NCI-H2081 (cell line): ENCODE measurements at places on chromosomes 3 and 15.

DNA sequence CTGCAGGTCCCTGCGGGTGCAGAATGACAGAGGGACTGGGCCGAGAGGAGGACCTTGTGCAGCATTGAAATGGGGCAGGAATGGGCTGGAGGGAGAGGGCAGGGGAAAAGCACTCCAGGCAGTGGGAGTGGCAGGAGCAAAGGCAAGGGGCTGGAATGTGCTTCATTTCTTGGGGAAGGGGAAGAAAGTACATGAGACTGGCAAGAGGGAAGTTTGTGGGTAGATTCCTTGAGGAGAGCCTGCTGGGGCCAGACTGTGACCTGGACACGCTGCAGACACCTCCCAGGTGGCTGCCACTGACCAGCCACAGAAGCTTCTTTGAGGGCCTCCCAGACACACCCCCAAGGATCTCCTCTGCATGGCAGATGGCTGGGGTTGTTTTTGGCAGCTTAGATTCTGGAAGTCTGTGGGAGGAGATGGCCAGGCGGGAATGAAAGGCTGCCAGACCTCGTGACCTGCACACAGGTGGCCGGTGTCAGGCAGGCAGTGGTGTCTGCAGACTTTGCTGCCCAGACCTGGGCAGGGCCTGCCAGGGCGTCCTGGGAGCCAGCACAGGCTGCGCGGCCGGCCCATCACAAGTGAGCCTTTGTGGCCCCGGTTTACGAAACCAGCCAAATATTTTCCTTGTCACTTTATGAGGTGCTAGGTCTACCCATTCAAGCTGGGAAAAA, 53.1 kb downstream of the SPSB4 start:
- DNase-seq, result no peak

DNA sequence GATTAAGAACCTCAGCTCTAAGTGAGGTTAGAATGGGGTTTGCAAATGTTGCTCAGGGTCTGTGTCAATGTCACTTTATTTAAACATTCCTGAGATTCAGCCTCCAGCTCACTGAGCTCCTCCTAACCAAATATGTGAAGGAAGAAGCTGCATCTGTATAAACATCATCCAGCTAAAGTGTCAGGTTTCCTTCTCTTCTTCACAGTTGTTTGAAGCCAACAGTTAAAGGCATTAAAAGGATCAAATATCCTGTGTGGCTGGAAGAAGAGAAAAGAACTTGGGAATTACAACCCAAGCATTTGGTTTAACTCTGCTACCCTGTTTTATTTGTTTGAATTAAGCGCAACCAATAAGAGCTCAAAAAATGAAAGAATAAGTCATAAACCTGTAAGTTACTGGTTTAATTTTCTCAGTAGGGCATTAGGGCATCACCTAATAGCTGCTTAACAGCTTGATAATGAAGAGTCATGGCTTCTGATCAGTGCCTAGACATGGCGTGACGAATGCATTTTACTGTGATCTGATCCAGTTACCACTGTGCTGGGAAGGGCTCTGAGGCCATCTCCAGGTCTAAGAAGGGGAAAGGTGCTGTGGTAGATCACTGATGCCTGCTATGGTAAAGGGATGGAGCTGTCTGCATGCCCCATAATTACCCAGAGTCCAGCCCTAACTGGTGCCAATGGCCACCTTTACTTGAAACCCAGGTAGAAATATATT, 165.7 kb upstream of the TSC22D2 start:
- no peak for DNase-seq

- DNase-seq, result no peak
Observed at GRCh38 chr3:159953325-159954085, 35.1 kb upstream of the IL12A start.

- DNase-seq, result no peak
Observed at GRCh38 chr15:34737477-34737876, 17.3 kb downstream of the GJD2 start.

DNA sequence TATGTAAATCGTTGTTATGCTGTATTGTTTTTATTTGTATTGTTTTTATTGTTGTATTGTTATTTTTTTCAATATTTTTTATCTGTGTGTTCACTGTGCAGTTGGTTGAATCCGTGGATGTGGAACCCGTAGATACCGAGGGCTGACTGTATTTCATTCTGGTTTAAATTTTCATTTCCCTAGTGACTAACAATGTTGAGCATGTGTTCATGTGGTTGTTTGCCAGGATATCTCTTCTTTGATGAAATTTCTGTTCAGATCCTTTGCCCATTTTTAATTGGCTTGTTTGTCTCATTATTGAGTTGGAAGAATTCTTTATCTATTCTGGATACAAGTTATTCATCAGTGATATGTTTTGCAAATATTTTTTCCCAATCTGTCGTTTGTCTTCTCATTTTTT, 29.7 kb downstream of the STOML1 start:
- DNase-seq, result no peak

DNA sequence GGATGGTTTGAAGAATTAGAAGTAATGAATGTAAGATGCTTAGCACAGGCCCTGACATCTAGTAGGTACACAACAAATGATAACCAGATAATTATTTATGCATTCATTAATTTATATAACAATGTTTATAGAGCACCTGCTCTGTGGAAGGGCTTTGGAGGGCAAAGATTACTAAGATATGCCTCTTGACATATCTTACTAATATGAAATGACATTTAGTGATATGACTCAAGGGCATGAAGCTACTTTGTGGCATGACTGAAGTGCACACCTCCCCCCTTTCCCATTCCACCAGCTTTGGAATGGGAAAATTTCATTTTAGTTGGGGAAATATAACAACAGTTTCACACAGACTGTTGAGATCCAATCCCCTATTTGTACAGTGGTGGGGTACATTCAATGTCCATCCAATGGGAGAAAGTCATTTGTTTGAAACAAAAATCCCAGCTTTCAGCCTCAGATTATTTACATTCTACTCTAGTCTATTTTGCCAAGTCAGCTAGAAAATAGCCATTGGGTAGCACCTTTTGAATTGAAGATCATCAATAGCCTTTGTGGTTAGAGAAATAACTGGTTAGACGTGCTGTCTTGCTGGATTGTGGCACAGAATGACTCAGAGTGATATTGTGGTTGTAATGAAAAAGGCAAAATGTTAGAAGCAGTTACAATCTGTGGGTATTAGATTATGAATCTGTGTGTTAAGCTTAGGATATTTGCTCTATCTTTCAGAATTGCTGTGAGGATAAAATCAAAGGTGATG, 72.9 kb downstream of the MOBP start:
- no peak for DNase-seq

DNA sequence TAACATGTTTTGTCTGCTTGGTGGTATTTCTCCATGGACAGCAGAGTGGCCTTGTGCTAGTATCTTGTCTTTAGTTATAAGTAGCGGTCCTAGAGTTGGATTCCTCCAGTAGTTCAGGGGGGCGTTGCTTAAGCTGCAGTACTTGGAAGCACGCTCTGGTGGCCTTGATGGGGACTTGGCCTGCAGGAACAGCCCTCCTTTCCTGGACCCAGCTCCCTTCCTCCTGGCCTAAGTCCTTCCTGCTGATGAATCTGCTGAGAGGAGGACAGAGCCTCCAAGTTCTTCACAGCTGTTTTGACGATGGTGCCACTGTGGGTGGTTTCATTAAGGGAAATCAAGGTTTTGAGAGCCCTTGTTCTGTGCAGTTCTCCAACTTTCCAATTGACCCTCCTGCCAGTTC, 38.6 kb upstream of the SEC22A start:
- DNase-seq, result no peak

GRCh38 chr3:108959017-108959416, 5.3 kb upstream of the GUCA1C start:
- DNase-seq, result no peak

DNA sequence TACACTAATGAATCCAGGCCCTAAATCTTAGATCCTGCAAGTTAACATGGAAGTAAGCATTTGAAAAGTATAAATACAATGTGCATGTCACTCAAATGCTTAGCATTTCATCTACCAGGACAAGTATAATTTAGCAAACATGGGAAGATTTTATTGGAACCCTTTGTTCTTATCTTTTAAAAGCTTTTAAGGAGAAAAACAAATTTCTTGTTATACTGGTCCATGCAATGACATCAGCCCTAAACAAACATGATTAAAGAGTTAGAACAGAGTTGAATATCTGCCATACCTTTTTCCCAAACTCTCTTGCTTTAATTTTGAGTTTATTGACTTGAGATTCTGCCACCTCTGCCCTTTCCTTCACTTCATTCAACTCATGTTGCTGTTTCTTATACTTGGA, 87.0 kb downstream of the HHLA2 start:
- DNase-seq, result no peak

GRCh38 chr3:130758624-130759369, 12.2 kb upstream of the PIK3R4 start:
- no peak for DNase-seq

DNA sequence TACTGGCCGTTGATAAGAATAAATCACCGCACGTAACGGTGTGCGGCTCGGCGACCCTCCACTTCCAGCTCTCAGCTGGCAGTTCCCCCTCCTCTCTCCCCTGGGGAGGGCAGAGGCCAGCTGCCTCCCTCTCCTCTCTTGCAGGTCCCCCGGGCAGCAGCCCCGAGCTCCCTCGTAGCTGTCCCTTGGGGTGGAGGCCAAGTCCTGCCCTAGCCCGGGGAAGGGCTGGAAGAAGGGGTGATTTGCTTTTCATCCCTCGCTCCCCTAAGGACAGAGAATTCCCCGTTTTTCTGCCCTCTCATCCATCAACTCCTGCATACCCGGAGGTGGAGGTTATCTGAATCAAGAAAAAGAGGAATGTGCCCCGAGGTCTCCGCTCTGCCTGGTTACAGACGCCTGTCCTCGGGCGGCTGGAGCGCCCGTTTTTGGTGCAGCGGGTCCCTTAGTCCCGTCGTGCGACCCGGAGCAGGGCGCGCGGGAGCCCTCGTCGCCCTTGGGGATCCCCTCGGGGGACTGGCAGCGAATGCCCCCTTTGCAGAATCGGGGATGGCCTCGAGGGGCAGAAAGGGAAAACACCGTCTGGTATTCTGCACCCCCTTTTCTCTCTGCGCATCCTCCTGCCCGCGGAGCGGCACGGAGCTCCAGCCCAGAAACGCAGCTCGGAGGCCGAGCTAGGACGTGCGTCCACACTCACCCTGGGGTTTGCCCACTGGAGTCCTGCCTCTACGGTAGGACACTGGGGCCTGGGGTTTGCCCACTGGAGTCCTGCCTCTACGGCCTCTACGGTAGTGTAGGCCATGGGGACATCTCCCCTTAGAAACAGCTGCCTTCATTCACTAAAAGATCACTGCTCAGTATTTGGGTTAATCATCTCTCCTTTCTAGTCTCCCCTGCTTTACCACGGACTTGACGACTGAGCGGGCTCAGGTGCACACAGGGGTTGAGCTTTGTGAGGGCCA, 2.2 kb downstream of the PTPRG start:
- no peak for DNase-seq

DNA sequence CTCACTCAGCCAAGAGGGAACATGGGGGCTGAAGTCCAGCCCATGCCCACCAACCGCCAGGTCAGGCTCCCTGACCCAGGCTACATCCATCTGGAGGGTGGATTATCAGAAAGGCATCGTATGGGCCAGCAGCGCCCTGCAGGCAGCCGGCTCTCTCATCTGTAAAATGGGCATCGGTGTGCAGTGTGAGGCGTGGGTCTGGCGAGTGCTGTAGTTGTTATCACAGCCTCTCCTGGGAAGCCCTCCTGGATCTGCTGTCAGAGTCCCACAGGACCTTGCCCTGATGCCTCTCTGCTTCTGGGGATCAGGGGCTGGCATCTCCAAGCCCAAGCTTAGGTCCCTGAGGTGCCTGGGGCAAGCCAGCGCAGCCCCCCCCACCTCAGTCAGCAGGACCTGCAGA, 27.4 kb downstream of the CFAP100 start:
- no peak for DNase-seq

- no peak for DNase-seq
Observed at GRCh38 chr3:98398513-98398912, 8.0 kb downstream of the OR5K3 start.

DNA sequence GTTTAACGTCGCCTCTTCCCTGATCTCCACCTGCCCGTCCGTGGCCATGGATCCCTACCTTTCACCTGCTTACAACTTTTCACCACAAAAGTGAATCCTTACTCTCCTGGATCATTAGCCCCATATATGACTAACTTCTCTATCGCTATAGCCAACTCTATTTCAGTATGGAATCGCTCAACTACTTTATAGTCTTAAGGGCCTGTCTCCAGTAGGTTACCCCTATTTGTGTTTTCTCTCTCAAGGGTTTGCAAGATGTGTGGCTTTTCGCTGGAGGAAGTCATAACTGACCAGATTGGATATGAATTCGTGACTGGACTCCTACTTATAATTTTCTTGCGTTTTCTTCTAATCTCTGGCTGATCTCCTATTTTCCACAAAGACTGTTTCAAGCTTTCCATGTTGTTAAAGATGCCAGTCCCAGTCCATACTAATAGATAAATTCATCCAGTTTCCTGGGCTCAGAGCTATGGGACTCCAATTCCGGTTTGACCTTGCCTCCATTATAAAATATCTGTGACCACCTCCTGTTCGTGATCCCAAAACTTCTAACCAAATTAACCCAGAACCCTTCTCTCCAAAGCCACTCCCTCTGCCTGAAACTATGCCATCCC, 1.3 kb upstream of the STAG1 start:
- DNase-seq, result no peak

- no peak for DNase-seq
Observed at GRCh38 chr3:151232991-151233390, 30.0 kb upstream of the GPR171 start.

DNA sequence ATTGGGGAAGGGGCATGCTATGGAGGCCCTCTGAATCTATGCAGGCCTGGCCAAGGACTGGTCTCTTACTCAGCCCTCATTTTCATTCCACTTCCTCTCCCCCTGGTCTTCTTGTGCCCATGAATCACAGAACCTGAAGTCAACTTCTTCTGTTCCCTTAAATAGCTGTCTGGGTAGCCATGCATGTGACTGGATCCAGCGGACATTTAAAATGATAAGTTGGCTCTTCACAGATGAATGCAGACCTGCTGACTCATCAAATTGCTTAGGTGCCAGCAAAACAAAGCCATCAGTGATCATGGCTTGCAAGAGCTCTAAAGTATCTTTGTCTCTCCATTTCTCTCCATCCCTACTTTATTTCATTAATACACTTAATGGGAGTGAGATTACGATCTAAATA, 90.1 kb upstream of the CADPS start:
- no peak for DNase-seq

- DNase-seq, result peak; percentile 79
Observed at GRCh38 chr15:40873694-40874561, at the start of gene RHOV. Gene RHOV, minus strand, starts transcription at chr15:40874234. Its CDS starts 95 bp downstream, at chr15:40874139.

- DNase-seq, result no peak
Observed at GRCh38 chr15:96959501-96959900, 629.0 kb downstream of the NR2F2 start.

DNA sequence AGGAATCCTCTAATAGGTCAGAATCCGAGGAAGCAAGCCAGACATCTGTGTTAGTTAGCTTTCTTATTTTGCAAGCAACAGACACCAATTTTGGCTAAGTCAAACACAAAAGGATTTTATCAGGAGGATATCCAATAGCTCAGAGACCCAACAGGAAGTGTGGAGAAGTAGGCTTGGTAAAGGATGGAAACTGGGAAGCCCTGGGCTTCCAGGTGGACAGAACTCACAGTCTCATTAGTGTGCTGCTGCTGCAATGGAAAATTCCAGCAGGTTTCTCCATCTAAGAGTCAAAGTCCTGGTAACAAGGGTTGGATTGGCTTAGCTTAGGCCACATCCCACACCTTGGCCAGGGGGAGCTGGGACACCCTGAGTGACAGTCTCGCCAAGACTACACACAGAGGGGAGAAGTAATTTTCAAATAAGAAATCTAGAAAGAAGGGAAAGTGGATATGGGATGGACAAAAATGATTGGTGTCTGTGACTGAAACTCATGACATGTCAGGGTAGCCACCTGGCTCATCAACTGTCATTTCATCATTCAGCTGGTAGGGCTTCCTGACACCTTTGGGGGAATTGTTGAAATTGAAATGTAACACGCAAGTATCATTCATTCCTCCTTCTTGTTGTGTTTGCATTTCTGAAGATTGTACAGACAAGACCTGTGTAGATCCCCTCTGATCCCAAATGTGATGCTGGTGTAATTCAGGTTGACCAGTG, 158.6 kb downstream of the THSD4 start:
- DNase-seq, result no peak
